ENCODE measurements at places on chromosomes 4 and X.

- no peak for DNase-seq
Observed at GRCh38 chr4:47054130-47054529, 22.8 kb downstream of the GABRB1 start.

DNA sequence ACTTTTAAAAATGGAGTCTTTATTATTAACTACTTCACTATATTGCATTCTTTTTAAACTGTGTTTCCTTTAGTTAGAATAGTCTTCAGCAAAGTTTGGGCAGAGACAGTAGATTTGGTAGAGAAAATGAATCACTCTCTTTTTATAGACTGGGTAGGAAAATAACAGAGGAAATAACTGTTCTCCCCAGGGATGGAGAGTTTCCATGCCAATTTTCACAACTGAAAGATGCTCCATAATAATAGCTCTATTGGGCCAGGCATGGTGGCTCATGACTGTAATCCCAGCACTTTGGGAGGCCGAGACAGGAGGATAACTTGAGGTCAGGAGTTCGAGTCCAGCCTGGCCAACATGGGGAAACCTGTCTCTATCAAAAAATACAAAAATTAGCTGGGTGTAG lies 13.1 kb downstream of the HSD17B13 start:
- no peak for DNase-seq

DNA sequence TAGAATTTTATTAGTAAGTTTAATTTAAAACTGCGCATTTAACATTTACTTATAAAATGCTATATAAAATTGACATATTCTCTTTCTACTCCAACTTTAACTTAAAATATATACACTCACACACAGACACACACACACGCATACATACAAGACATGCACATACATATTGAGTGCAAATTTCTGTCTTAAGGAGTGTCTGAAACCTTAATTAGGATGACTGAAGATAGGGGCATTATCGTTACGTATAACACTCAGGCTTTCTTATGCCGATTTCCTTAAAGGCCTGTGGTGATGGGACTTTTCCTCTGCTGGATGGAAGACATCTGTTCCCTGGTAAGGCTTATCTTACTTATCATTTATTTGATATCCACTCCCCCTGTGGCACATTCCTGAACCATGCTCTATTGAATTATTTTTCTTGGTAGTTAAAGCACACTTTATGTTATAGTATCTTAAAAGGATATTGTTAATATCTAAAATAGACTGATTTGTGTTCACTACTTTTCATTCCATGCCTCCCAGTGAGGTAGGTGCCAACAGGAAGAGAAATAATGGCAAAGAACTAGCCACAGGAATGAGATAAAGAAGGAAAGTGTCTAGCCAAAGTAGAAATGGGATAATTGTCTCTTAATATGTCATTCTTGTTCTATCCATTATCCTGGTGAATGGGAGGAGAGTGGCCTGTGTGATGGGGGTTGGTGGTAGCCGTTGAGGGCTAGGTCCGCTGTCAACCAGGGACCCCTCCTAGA lies 92.9 kb upstream of the GPRIN3 start:
- no peak for DNase-seq

- DNase-seq = no peak
Observed at GRCh38 chr4:11741190-11741652, 312.5 kb upstream of the HS3ST1 start.

- DNase-seq = no peak
Observed at GRCh38 chr4:10336471-10336870, 120.8 kb downstream of the ZNF518B start.

GRCh38 chr4:61407642-61408618 lies 207.8 kb downstream of the ADGRL3 start:
- DNase-seq = peak; percentile 3

DNA sequence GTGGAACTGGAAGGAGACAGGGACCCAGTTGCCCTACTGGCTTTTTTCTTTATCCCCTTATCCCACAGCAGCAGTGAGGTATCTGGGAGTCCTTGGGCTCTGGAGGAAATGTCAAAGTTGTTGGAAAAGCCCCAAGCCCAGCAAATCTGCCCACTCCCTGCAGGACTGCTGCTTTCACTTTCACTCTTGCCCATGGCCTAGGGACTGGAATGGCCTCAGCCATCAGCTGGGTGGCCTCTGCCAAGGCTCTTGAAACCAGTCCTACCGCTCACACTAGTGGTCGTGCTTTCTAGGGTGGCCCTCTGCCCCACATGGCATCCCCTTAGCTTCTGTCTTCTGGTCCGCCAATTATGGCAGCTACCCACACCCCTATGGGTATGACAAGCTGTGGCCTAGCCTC lies 9.7 kb upstream of the RHOXF1 start:
- DNase-seq = no peak

GRCh38 chr4:185341841-185342240 lies 53.9 kb downstream of the LRP2BP start:
- no peak for DNase-seq

GRCh38 chrX:131747173-131747572 lies 203.3 kb downstream of the OR13H1 start:
- DNase-seq = no peak

Data from NCI-H2171 treated with DMSO at 0.1 percent for 48 hours (cell line).